ENCODE measurements at places on chromosomes 3 and 15. TPM values are rescaled to one million over a fixed set of nuclear protein-coding genes. Genes with fewer than 3 reads are reported as not detected.

The HIGD2B gene
- 0.16 TPM for total RNA-seq

The PROS1 gene
- total RNA-seq, result 0.80 TPM

The CLEC3B gene
- total RNA-seq, result 0.27 TPM

The MAGI1 gene
- 1.1 TPM for total RNA-seq

The WWTR1 gene
- 1.1 TPM for total RNA-seq

All from T-helper 2 cell treated with Interferon-gamma antibody and Interleukin-4, amounts not matched to agents 100 ng/mL and 5 ng/mL, for 36 hours (primary cell).